ENCODE measurements at places on chromosomes 4 and X.

DNA sequence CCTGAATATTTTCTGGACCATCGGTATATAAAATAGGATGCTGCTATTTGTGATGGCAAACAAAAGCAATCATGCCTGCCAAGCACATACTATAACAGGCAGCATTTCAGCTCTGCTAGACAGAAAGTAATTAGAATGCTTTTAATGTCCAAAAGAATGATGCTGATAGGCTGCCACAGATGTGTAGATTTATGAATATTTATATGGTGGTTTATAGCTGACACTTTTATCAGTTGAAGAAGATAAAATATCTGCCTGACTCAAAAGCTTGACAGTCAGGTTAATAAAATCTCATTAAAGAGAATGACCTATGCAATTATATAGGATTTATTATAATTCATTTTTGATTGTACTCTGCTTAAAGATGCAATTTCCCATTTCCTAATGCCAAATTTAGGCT lies 4.0 kb downstream of the BEND4 start:
- DNase-seq = no peak

DNA sequence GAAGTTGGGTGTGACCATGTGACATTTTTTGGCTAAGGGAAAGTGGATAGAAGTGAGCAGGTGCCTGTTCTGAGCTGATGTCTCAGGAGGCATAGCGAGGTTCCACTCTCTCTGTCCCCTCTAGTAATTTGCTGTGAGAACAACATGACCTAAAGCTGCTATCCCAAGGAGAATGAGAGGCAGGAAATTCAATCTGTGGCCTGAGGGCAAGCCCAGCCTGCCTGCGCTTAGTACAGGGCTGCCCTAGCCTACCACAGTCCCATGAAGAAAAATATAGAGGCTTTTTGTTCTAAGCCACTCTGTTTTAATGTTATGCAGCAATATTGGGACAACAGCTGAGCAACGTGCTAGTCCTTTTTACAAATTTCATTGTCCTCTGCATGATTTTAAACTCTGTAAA lies 193.1 kb downstream of the LDB2 start:
- DNase-seq = no peak

GRCh38 chr4:39626913-39627312 lies 11.8 kb downstream of the SMIM14 start:
- no peak for DNase-seq

DNA sequence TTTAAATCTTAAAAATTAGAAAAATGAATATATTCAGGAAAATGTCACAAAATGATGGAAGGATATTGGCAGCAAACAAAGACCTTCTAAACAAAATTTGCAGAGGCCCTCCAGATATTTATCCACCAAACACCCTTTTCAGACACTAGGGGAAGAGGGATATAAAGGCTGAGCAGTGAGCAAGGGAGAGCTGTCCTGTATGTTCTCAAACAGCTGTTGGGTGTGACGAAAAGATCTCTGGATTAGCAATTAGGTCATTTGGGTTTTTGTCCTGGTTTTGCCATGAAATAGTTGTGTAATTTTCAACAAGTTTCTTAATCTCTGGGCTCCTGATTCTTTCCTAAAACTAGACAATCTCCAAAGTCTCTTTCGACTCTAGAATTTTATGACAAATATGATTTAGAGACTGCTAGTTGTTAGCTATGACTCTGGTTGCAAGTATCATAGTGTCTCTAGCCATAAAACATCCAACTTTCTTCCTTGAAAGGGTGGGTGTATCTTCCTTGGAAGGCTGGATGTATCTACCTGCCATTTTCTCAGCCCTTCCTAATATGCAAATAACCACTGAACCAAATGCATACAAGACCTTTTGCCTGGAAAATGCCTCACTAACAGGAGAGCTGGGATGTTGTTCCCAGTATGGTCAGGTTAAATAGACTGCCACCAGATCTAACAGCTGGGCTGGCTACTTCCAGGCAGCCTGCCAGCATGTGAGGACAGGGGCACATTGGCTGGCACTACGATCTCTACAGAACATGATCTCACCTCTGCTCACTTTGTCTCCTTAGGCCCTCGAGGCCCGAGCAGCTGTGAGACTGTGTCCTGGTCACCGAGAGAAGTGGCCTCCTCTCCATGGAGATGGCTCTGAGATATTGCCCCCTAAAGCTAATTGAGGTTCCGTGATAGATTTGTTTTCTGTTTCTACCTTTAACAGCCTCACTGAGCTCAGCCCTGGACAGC lies 225.5 kb upstream of the JADE1 start:
- no peak for DNase-seq

DNA sequence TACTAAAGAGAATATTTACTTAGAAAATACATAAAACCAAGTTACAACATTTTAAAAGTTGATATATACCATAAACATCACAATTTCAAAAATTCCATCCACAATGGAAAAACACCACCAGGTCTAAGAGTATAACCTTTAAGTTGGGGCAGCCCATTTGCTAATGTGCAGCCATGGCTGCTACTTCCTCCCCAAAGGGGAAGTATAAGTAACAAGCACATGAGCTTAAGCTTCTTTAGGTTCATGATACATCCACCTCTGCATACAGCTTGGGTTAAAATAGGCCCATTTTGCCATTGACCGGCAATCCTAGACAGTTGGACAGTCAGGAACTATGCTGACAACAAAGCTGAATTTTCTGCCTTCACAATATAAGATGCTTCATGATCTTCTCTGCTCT lies 16.6 kb upstream of the GASK1B start:
- no peak for DNase-seq

GRCh38 chrX:154431341-154431740 lies 2.9 kb downstream of the ATP6AP1 start:
- no peak for DNase-seq

DNA sequence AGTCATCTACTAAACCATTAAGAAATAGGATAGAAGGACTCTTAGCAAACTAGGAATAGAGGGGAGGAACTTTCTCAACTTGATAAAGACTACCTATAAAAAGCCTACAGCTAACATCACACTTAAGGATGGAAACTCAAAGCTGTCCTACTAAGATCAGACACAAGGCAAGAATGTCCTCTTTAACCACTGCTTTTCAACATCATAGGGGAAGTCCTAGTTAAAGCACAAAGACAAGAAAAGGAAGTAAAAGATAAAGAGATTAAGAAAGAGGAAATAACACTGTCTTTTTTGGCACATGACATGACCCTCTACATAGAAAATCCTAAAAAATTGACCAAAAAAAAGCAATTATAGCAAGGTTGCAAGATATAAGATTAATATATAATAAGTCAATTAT lies 136.6 kb downstream of the FBXW7 start:
- DNase-seq = no peak

DNA sequence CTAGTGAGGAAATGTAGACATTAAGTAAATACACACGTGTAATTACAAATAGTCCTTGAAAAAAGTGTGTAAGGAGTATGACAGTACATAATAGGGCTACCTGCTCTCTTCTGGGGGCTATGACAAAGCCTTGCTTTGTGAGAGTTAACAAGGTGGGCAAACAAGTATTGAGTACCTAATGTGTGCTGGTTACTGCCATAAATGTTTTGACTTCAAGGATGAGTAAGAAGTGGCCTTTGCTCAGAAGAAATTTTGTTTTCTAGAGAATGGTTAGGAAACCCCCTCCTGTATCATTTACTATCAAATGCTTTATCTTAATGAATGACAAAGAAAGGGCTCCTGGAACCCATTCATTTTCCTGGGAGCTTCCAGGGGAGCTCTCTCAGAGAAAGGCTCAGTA lies 167.0 kb upstream of the CASK start:
- no peak for DNase-seq

DNA sequence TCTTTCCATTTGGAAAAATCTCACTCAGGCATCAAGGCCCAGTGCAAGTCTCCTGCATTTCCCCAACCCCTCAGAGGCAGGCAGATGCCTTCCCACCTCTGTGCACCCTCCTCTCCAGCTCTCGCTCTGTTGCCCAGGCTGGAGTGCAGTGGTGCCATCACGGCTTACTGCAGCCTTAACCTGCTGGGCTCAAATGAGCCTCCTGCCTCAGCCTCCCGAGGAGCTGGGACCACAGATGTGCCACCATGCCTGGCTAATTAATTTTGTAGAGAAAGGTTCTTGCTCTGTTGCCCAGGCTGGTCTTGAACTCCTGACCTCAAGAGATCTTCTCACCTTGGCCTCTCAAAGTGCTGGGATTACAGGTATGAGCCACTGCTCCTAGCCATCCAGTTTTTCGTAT lies 95.8 kb downstream of the NHSL2 start:
- DNase-seq = no peak

- DNase-seq = no peak
Observed at GRCh38 chr4:136246876-136247275, 1285.4 kb downstream of the PCDH18 start.

GRCh38 chr4:108454227-108454626 lies 166.1 kb upstream of the RPL34 start:
- DNase-seq = no peak

DNA sequence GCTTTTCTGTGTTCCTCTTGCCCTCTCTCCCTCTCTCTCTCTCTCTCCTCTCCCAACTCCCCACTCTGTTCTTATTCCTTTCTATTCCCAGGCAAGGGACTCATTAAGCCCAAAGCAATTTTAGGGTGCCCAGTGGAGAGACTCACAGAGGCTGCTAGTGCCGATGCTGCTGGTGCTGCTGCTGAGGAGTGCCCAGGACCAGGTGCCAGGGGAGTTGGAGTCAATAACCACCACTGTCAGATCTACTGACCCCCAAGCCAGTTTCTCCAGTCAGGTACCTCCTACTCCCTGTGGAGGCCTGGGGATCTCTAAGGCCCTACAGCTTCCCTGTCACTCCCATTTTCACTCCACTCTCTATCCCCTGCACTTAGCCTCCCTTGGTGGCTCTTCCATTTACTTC lies 54.2 kb upstream of the LAS1L start:
- DNase-seq = no peak

DNA sequence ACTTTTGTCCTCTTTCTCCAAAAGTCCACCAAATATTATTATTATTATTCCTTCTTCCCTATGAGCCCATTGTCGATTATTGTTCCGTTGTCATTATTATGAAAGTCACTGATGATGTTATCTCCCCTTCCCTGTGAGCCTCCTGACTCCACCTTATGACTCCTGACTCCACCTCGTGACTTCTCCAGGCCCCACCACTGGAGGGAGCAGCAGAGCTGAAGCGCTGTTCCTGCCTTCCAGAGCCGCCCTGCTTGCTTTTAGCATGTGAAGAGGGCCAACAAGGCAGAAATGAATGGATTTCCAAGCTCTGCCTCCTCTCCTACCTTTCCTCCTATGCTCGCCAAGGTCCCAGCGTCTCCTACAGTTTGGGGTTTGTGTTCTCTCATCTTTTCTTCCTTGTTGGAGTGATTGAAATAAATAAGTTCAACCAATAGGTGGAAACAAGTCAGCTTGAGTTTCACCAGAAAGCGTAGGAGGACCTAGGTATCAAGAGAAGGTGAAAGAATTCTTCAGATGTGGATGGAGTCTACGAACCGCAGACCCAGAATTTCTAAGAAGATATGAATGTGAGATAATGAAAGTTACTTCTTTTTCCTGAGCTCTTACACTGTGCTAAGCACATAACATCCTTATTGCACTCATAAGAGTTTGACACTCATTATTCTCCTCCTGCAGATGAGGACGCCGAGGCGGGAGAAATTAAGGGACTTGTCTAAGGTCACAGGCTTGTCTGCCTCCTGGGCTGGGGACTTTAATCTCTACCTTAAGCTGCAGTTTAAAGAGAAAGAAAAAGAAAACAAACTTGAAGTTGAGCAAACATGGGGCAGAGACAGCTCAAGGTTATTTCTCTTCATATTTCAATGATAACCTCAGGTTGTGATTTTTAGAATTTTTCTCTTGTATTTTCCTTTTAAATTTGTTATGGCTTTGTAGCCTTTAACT lies 26.1 kb downstream of the IGSF1 start:
- peak; percentile 22 for DNase-seq

DNA sequence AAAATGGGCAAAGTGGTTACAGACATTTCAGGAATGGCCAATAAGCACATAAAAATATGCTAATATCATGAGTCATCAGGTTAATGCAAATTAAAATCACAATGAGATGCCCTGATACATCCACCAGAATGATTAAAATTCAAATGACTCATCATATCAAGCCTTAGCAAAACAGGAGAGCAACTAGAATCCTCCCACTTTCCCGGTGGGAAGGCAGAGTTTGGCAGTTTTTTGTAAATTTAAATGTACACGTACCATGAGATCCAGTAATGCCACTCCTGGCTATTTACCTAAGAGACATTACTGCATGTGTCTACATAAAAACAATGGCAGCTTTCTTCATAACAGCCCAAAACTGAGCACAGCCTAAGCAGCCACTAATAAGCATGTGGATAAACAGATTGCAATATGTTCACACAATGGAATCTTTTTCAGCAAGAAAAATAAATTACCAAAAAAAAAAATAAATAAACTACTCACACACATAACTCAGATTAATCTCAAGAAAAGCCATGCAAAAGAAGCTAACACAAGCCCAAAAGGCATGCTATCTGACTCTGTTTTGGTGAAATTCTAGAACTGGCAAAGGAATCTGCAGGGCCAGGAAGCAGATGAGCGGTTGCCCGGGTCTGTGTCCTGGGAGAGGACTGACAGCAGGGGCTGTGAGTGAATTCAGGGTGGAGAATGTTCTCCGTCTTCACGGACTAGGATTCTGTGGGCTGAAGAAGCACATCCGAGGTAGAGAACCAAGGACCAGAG lies 48.8 kb downstream of the AFAP1 start:
- DNase-seq = no peak

- peak; percentile 8 for DNase-seq
Observed at GRCh38 chrX:39969099-39969818, 128.5 kb downstream of the BCOR start.

DNA sequence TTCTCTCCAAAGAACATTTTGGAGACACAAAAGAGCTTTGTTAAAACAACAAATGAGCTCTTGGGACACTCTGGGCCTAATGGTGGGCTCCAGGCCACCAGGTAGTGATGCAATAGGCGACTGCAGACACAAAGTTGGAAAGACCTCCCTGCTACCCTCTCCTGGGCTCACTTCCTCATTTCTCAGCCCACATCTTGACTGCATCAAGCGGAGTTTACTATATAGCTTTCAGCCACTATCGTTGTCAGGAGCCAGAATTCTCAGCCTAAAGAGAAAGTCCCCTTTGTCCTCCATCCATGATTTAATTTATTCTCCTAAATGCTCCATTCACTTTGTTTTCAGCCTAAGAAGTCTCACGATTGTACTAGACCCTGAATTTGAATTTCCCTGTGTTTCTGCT lies 114.9 kb downstream of the EFHC2 start:
- DNase-seq = no peak

GRCh38 chr4:116389139-116389538 lies 696.2 kb downstream of the TRAM1L1 start:
- DNase-seq = no peak

GRCh38 chr4:45155081-45155777 lies 428.9 kb upstream of the GNPDA2 start:
- no peak for DNase-seq

DNA sequence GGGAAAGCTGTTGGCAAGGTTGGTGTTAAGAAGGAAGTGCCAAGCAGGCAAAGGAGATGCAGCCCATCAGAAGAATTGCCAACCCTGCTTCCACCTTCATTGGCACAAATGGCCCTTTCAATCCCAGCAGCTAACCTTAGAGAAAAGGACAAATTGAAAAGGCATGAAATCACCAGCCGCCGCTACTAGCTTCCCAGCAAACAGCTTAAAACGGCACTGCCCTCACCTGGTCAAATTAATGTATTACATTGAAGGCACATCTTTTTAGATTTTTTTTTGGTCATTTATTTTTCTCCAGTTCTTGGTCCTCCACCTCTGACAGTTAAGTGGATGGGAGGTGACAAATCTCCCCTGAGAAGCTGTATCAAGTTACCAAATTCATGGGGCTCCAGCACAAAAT lies 51.0 kb upstream of the NHSL2 start:
- DNase-seq = no peak
